ENCODE measurements at places on chromosomes 7 and 10. TPM values are rescaled to one million over a fixed set of nuclear protein-coding genes. Genes with fewer than 3 reads are reported as not detected.

GRCh38 chr7:55307123-55307916 lies 57.8 kb upstream of the LANCL2 start:
- H3K27me3 ChIP-seq = no peaks in the 10 kb centered on the region

DNA sequence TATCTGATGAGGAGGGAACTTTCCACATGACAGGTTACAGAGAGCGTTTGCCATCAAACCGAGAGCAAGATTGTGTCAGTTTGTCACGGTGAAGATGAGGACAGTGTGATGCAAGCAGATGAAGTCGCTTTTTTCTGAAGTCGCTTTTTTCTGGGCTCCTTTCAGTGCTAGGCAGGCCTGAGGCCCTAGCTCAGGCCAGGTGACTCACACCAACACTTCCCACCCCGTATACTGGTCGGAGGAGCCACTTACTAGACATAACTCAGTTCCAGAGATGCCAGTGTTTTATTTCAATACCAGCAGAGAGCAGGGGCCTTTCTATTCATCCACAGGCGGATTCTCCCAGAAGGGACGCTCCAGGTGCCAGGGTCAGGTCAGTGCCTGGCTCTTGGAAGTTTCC lies 58.9 kb downstream of the SFMBT2 start:
- no peaks in the 10 kb centered on the region for H3K27me3 ChIP-seq
- no peak overlapping the region for H3K27ac ChIP-seq
- no peak overlapping the region for H3K4me3 ChIP-seq
- H3K4me1 ChIP-seq = no peaks in the 10 kb centered on the region

DNA sequence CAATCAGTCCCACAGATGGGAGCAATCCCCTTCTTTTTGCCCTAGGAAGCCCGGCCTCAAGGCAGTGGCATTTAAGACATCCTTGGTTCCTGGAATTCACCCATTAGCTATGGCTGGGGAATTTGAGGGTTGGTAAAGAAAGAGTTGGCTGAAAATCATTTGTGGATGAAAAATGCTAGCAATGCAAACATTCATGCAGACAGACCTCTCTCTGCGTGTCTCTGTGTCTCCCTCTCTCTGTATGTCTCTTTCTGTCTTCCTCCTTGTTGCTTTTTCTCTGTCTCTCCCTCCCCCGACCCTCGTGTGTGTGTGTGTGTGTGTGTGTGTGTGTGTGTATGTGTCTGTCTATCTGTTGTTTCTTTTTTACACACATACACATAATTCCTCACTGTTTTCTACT lies 19.4 kb downstream of the LDB3 start:
- H3K27ac ChIP-seq = no peak overlapping the region
- no peak overlapping the region for H3K4me3 ChIP-seq
- H3K27me3 ChIP-seq = no peaks in the 10 kb centered on the region
- H3K4me1 ChIP-seq = no peaks in the 10 kb centered on the region

Gene ITPRID1
- total RNA-seq = 1.2 TPM

Data from H9 (cell line).